Right lobe of liver (tissue), 6 donors: ENCODE measurements at places on chromosomes 16 and 17.

DNA sequence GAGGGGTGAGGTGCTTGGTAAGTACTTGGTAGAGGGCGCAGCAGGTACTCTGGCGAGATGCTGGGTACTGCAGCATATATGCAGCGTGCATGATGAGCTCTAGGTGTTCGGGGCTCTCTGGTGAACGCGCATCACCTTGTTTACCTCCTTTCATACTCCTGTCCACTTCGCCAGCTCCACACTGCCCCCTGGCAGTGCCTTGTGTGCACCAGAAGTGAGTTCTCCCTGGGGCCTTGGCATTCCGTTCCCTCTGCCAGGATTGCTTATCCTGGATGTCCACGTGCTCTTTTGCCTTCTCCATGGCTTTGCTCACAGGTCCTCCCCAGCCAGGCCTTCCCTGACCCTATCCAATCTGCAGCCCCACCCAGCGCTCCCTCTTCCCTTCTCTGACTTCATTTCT is 154.2 kb downstream of the MRM1 start:
- no peak for DNase-seq

DNA sequence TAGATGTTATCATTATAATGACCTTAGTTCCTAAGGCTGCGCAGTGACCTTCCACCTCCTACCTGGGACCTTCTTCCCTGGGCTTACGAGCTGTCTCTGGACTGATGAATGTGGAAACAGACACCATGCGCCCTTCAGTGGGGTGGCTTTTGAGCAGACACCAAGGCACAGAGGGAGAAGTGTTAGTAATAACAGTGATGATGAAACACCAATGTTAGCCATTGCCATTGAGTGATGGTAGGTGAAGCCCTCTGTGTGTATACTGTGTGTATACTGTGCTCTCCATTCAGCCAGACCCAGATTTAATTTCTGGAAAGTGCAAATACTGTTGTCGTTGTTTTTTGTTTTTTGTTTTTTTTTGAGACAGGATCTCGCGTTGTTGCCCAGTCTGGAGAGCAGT is 44.5 kb downstream of the CLEC16A start:
- DNase-seq, result no peak

DNA sequence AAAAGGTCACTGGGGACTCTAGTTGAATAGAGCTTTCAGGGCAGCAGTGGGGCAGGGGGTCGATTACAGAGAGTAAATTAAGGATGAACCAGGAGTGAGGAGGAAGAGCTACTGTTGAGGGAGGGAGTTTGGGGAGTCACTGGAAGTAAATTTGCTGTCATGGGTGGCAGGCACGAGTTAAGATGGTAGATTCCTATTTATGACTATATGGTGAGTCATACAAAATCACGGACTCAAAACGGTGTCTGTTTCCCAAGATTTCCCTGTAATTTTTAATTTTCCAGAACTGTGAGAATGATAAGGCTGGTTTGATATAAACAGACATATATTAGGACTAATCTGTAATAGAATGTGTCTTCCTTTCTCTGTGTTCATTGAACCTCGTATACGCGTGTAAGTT is 287.6 kb upstream of the GOT2 start:
- DNase-seq, result no peak

- DNase-seq, result peak; percentile 61
Measured at GRCh38 chr16:76532188-76532973, 255.2 kb downstream of the CNTNAP4 start.

GRCh38 chr17:16516594-16517051 is 24.6 kb upstream of the LRRC75A start:
- DNase-seq, result no peak

DNA sequence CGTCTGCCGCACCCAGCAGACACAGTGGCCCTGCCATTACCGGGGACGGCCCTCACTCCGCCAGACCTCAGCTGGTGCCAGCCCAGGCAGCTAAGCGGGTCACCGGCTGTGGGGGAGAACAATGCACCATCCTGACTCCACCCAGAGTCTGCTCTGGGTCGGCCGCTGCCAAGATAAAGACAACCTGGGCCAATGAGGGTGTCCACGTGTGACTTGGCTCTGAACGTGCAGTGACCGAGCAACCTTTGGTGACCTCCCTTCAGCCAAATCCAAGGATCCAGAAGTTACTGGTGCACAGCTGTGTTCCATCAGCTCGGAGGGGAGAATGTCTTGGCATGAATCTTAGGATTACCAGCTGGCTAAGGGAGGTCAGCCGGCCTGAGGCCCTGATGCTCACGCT is 155.9 kb downstream of the NTN1 start:
- peak; percentile 88 for DNase-seq

DNA sequence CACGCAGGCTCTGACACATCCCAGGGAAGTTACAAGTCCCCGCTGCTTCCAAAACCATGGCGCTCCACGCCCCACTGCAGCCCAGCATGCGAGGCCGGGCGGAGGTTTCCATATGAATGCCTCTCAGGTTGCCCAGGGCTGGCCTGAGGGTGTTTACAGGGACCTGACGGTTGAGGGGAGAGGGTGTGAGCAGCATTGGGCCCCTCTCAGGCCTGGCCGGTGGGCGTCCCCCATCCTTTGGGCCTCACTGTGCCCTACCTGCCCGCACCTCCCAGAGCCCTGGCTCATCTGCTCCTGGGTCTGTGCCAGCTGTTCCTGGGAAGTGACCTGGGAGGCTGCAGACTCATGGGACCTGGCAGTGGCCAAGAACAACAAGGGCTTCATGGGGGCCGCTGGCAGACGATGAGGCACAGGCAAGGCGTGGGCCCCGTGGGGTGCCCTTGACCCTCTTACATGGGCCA is 173.5 kb downstream of the C16orf95 start:
- no peak for DNase-seq

GRCh38 chr17:14926526-14927122 is 338.5 kb downstream of the PMP22 start:
- peak; percentile 59 for DNase-seq

- peak; percentile 73 for DNase-seq
Measured at GRCh38 chr17:63930951-63931575, 1.1 kb downstream of the CD79B start.

DNA sequence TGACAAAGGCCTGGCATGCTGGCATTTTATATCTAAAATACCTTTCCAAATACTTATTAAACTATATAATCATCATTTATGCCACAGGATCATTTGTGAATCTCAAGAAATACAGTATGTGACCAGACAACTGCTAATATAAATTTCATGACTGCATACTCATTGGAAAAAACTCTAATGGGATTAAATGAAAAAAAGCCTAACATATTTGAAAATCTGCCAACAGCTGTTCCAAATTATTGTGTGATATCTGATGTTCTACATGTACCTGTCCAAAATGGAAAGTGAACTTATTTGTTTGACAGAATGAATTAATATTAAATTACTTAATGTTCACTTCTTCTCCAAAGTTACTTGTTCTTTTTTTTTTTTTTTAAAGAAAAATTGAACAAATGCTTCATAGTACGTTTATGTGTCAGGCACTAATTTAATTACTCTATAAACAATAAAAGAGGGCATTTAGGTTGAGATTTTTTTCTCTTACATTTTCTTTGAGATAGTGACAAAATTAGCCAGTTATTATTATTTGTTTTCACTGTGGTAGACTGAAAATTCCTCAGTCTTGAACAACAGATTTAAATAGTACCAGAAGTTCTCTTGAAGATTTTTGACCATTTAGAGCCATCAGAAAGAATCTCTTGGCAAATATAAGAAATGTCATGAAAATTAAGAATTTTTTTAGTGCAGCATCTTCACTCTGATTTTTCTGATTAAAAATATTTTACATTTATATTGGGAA is 114.0 kb downstream of the FTO start:
- no peak for DNase-seq

DNA sequence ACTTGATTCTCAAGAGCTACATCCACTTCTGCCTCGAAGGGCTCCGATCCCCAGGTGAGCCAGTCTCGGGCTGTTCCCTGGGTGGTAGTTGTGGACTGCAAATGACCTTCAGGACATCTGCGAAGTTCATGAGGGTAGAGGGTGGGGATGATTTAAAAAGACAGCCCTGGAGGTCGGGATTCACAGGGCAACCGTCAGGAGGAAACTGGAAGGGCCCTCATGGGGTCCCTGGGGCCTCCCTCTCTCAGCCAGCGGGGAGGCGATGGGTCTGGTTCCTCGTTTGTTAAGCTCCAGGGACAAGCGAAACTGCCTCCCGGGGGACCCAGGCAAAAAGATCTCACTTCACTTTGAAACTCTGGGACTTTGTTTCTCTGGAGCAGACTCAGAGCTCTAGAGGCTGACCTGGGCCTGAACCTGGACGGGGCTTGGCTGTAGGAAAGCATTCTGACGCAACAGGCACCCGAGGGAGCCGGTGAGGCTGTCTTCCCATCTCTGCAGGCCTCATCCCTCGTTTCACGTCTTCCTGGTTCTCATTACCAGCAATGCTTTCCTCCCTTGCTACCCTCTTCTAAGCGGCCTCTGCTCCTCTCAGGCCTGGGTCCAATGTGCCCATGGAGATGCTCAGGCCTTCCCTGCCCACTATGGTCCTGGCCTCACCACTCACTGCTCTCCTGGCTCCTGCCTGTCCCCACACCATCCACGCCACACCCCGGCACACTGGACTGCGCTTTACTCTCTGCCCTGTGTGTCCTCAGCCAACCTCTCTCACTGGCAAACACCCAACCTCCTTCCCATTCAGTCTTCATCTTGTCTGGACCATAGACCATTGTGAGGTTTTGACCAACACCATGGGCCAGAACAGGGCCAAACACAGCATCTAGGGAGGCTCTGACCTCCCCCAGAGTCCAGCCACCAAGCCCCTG is 214.2 kb upstream of the TNRC6C start:
- no peak for DNase-seq

GRCh38 chr16:4246777-4247459 is 5.0 kb upstream of the SRL start:
- DNase-seq, result no peak

GRCh38 chr16:52631711-52632110 is 84.8 kb upstream of the TOX3 start:
- no peak for DNase-seq

GRCh38 chr17:70365091-70365583 is 195.8 kb downstream of the KCNJ2 start:
- no peak for DNase-seq

DNA sequence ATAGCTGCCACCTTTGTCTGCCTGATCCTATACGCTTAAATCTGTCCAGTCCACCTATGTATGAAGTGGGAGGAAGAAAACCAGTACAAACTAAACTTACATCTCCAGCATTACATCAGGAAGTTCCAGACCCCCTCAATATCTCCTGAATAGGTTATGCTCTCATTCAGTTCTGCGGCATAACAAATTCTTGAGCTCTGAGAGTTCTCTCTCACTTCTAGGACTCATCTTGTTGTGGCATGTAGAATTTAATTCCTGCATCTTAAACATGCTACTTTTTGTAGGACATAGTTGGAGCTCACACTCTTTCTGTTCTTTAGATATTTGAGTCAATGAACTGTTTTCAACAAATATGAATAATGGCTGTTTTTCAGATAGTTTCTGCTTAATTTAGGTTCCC is 662.5 kb downstream of the CDH11 start:
- no peak for DNase-seq

GRCh38 chr17:40779181-40779909 is 3.0 kb downstream of the KRT27 start:
- no peak for DNase-seq

GRCh38 chr16:24890746-24891145 is 45.0 kb downstream of the SLC5A11 start:
- DNase-seq, result no peak

- DNase-seq, result no peak
Measured at GRCh38 chr17:82222816-82223215, 6.0 kb upstream of the SLC16A3 start.

- no peak for DNase-seq
Measured at GRCh38 chr17:58413684-58414083, 3.6 kb downstream of the RNF43 start.

DNA sequence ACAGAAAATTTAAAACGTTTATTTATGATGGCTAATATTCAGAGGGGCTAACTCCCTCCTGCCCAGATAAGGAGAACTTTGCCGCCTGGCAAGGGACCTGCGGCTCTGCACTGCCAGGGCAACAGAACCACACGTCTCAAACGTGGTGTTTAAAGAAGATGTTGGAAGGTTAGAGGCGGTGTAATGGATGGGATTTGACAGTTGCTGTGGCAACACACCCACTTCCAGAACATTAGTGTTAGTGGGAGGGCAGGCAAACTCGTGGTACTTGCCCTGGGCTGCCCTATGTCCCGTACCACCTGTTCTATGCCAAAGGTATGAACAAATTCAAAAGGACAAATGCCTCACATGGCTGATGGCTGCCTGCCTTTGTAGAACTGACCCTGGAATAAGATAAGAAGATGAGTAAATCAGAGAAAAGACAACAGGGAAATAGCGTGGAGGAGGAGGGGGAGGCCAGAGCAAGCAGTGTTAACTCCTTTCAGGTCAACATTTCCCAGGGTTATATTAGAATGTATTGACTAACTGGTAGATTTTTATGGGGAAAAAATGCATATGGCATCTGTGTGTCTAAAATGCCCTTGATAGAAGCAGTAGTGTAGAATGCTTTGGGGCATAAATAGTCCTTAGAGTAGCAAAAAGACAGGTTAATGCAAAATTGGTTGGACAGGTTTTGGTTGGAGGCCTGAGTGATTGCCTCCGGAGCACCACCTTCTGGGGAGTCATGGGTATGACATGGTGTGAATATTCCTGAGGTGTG is 30.8 kb downstream of the HLF start:
- DNase-seq, result peak; percentile 78

DNA sequence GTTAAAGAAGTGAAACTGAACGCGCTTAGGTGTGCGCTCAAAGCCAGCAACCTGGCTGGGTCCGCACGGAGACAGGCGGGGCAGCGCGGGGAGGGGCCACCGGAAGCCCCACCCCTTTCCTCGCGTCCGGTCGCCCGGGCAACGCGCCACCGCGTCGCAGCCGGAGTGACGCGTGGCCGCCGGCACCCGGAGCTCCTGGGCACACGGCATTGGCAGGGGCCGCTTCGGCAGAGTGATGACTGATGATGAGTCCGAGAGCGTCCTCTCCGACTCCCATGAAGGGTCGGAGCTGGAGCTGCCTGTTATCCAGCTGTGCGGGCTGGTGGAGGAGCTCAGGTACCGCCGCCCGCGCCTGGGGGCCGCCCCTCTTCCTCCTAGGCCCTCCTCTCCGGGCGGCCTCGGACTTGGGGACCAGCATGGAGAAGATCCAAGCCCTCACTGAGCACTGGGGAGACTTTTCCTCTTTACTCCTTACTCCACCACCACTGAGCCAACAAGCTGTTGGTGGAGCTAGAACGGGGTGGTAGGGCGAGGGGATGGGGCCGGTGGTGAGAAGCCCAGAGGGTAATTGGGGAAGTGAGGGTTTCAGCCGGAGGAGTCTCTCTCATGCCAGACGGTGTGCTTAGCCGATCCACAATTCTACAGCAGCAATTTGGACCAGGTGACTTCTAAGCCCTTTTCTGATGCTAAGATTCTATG is 44.9 kb downstream of the PRSS54 start:
- peak; percentile 84 for DNase-seq

- DNase-seq, result no peak
Measured at GRCh38 chr16:14667347-14668266, 26.5 kb downstream of the PLA2G10 start.

GRCh38 chr16:27745348-27745747 is 195.4 kb downstream of the KATNIP start:
- no peak for DNase-seq
